ENCODE measurements at places on chromosomes 2 and 18. TPM values are rescaled to one million over a fixed set of nuclear protein-coding genes. Genes with fewer than 3 reads are reported as not detected.

Gene WNT10A
- not detected for total RNA-seq

GRCh38 chr2:48316753-48317750 lies 212.9 kb upstream of the STON1 start:
- no peak for DNase-seq

GRCh38 chr2:218881744-218882460 lies 1.2 kb downstream of the WNT10A start:
- DNase-seq = no peak

GRCh38 chr2:207164006-207164831 lies 1.5 kb downstream of the KLF7 start:
- no peak for DNase-seq

DNA sequence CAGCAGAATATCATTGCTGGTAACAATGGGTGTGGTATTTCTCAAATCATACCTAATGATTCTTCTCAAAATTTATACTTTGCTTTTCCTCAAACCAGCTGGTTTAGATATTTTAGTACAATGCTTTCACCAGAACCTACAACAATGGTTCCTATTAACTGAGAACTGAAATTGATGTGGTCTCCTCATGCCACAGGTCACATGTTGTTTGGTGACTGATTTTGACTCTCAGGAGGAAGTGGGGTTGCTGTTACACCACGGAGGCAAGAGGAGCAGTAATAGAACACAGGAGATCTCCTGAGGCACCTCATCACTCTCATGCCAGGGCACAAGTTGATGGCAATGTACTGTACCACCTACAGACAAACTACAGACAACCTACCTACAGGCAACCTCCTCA lies 3.0 kb upstream of the CEP68 start:
- no peak for DNase-seq

- DNase-seq = no peak
Observed at GRCh38 chr2:31429759-31430438, 15.4 kb upstream of the XDH start.

GRCh38 chr18:24271381-24272228 lies 126.0 kb downstream of the OSBPL1A start:
- no peak for DNase-seq

Gene CRYGB
- not detected for total RNA-seq

Gene IL36B
- total RNA-seq = not detected

GRCh38 chr2:238978497-238978896 lies 130.6 kb downstream of the TWIST2 start:
- DNase-seq = no peak

Gene RAB27B
- 1.0 TPM for total RNA-seq

DNA sequence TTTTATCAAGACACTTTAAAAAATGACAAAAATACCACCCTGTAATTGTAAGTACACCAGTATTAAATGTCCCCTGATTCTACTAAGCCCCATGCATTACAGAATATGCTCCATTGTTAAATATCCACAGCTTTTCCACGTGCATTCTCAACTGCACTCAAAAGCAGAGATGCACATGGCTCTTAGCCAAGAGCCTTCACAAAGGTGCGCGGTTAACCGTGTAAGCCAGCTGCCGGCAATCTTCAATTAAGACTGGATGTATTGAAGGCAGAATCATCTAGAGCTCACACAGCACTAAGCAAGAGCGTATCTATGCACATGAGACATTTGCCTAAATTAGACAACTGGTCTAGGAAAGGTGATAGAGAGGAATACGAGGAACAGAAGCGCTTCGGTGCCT lies 278.3 kb downstream of the NAPG start:
- DNase-seq = no peak

- no peak for DNase-seq
Observed at GRCh38 chr2:21866316-21866715, 742.5 kb downstream of the TDRD15 start.

DNA sequence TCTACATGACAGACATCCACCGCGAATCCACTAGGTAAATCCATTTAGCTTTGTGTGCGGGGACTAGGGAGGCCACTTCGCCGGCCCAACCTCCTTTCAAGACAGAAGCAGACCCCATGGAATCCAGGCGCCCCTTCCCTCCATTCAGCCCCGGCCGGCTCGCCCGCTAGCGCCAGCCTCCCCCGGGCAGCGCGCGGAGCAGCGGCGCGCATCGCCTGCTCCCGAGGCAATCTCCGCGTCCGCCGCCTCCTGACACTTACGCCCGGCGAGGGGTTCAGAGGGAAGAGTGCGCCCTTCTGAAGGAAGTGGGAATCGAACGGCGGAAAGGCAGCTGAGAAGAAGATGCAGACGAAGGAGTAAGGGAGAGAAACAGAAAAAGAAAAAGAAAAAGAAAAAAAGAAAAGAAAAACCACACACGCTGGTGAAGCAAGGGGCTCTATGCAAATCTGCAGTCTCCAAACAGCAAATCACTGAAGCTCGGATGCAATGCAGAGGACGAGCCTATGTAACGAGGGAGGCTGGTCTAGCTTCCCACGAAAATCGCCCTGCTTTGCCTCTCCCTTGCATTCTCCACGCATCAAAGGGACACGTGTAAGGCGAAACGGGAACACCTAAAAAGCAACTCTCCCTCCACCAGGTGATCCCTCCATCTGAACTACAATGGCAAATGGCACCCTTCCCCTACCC lies 684.4 kb downstream of the NRXN1 start:
- DNase-seq = no peak

DNA sequence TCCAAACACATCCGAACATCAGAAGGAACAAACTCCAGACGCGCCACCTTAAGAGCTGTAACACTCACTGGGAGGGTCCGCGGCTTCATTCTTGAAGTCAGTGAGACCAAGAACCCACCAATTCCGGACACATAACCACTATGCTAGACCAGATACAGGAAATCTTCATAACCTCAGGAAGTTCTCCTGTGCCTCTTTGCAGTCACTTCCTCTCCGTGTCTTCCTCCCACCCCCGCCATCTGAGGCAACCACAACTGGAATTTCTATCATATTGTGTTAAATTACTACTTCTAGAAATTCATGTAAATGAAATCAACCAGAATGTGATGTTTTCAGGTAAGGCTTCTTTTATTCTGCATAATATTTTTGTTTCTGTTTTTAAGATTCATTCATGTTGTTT lies 631.0 kb upstream of the NXPH2 start:
- DNase-seq = no peak

Gene CFAP65
- not detected for total RNA-seq

DNA sequence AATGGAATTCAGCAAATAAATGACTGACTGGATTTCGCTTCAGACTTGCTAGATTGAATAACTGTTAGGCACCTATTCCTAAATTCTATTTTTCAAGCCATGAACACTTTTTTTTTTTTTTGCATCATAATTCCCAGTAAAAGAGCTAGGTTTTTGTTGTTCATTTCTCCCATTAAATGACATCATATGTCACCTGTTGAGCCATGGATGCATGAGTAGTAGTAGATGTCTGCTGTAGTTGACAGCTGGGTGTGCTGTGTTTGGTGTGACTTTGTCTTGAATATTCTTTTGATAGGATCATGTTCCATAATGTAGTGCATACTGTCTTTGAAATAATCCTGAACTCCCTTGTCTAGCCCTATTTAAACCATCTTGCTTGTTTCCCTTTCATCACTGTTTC lies 115.2 kb downstream of the RAB3GAP1 start:
- no peak for DNase-seq

DNA sequence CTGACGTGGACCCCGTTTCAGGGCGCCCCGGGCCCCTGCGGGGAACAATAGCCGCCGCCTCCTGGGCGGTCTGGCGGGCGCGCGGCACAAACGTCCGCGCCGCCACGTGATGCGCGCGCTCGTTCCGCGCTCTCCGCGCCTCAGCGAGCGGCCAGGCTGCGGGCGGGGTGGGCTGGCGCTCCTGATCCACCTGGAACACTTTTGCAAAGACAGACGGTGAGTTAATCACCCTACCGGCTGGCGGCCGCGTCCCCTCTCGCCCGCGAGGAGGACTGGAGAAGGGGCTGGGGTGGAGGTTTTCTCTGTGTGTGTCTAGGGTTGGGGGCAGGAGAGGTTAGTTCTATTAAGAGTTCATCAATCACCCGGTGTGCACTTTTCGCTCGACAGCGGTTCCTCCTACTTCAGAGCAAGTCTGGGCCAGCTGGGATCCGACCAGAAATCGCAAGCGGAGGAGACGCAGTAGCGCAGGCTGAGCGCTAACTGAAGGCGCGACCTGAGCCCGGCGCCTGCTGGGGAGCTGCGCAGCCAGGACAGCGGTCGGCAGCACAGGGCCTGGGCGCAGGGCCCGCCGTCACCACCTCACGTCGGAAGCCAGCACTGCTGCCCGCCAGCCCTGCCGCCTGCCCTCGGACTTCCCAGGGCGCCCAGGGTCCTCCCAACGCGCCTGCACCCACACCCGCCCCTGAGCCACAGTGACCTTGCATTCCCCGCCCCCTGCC lies 10.3 kb upstream of the HOXD1 start:
- no peak for DNase-seq

Gene RAB6C
- not detected for total RNA-seq

- no peak for DNase-seq
Observed at GRCh38 chr2:219569041-219569440, 2.3 kb downstream of the OBSL1 start.

Gene SLC23A3
- 2.7 TPM for total RNA-seq

- no peak for DNase-seq
Observed at GRCh38 chr2:198873503-198874471, 584.0 kb downstream of the SATB2 start.

Gene CRYGC
- not detected for total RNA-seq

- DNase-seq = no peak
Observed at GRCh38 chr2:167297292-167297691, 409.0 kb downstream of the XIRP2 start.

DNA sequence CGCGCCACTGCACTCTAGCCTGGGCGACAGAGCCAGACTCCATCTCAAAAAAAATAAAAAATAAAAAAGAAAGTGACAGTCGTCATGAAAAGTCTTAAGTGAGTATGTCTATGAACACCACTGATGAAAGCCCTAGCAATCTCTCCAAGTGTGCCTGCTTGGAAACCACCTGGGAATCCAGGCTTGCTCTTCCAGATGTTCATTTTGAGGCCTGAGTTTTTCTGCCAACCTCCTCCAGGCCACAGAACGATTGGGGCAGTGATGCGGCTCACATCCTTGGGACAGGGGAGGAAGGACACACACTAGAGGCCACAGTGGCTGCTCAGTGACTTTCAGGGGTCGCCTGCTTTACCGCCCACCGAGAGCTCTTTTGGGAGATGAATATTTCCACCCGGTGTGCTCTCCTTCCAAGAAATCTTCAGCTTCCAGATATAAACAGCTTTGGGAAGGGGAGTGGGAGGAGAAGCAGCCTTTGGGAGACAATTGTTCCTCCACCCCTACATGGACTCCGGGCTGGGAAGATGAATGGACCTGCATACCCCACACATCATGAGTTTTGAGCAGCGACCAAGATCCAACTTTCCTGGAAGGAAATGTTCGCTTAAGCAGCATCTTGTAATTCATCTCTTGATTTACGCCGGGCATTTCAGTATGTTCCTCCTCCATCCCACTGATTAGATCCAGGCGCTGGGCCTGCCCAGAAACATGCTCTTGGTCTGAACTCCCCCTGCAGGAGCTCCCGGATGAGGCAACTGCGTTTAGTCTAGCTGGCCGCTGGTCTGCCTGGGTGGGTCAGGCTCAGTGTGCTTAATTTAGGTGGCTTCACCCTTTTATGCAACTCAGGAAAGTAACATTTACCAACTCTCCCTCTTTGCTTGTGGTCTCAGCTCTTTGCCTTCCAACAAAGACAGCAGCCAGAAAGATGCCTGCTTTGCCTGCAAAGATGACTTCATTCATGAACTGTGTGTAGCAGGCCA lies 6.2 kb upstream of the ARMC9 start:
- no peak for DNase-seq

GRCh38 chr18:55149994-55150393 lies 190.7 kb upstream of the CCDC68 start:
- DNase-seq = no peak

Gene FAM124B
- total RNA-seq = 1.9 TPM

DNA sequence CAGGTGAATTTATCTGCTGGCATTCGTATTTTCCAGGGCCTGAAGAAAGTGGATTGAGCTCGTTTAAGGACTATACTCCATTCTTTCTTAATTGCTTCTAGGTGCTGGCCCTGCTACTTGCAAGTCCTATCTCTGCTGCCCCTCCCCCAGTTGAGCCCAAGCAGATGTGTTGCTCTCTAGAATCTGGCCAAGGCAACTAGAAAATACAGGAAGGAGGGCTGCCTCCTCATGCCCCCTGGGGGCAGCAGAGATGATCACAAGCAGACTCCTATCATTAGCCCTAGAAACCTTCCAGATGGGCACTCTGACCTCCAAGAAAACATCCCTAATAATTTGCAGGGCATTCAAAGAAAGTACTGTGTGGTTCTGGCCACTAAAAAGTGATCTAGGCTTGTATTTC lies 72.5 kb upstream of the CYP26B1 start:
- DNase-seq = no peak

GRCh38 chr2:24121469-24121868 lies 1.7 kb downstream of the PFN4 start:
- no peak for DNase-seq

GRCh38 chr2:164954186-164954585 lies 1.1 kb downstream of the SLC38A11 start:
- DNase-seq = no peak

GRCh38 chr18:45009756-45010155 lies 329.1 kb downstream of the SETBP1 start:
- DNase-seq = no peak

DNA sequence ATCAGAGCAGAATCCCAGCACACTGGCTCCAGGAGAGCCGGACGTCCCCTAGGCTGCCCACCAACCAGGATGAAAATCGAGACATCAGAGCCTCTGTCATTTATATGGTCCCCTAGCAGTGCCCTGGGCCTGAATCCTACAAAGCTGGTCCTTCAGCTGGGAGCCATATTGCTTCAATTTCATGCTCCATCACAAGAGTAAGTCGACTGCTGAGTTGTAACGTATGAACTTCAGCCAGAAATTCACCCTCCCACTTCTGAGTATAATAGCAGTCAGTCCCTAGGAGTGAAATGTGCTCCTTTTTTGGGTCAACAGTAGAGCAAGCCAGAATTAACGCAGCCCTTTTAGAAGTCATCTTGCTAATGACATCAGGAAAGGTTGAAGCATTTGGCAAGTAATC lies 126.4 kb downstream of the CCBE1 start:
- DNase-seq = no peak

DNA sequence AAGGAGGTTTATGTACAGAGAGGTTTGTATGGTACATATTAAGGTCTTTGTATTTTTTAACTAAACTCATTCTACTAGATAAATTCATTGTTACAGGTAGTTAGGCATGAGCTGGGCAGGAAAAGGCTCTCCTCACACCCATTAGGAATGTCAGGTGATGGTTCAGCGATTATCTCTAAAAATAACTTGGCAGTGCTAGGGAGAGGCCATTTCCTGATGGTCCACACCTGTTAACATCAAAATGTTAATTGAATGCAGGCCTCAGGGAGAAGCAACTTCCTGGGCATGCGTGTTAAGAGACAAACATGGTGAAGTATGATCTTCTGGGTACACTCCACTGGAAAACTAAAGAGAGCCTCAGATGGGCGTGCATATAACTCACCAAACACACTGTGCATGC lies 73.6 kb downstream of the ARL6IP6 start:
- no peak for DNase-seq

- no peak for DNase-seq
Observed at GRCh38 chr2:220104871-220105351, 477.5 kb downstream of the SLC4A3 start.

Gene TBR1
- 1.2 TPM for total RNA-seq

Gene RFTN2
- total RNA-seq = 9.8 TPM

Gene CNTNAP5
- not detected for total RNA-seq

- DNase-seq = no peak
Observed at GRCh38 chr2:208025814-208026184, 472 bp upstream of the PLEKHM3 start.

- DNase-seq = no peak
Observed at GRCh38 chr2:131056932-131057287, 36.4 kb downstream of the FAM168B start.

GRCh38 chr18:49611316-49611715 lies 49.5 kb downstream of the LIPG start:
- no peak for DNase-seq

Measured in omental fat pad (tissue), 4 donors.